CD14-positive monocyte (primary cell): ENCODE measurements at places on chromosomes 3 and 15.

DNA sequence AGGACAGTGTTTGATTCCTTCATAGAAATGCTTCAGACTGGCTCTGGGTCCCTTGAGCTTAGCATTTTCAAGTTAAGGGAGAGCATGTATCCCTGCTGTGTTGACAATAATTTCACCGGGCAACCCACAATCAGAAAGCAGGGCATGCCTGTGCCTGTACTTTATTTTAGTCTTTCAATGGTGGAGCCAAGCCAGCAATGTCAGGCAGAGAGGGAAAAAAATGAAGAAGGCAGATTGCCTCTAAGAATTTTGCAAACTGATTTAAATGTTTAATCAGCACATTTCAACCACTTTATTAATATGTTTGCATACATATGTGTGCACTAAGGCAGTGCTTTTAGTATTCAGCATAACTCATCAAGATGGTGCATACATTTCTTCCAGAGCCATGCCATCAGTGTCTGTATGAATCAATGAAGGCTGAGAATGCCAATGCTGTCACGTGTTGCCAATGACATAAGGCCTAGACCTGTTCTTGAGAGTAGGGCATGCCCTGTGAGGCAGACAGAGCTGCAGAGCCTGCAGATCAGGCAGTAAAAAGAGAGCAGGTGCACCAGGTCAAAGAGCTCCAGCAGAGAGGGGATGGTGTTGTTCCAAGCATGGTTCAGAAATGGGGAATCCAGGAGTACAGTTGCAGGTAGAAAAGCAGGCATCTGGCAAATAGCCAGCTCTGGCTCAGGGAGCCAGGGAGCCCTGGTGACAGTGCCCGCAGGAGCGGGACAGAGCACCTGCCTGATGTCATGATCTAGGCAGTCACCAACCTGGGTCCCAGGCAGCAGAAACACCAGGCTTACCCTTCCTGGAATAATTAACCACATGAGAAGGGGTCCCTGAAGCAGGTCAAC lies 508.5 kb downstream of the GABRG3 start:
- DNase-seq = no peak

DNA sequence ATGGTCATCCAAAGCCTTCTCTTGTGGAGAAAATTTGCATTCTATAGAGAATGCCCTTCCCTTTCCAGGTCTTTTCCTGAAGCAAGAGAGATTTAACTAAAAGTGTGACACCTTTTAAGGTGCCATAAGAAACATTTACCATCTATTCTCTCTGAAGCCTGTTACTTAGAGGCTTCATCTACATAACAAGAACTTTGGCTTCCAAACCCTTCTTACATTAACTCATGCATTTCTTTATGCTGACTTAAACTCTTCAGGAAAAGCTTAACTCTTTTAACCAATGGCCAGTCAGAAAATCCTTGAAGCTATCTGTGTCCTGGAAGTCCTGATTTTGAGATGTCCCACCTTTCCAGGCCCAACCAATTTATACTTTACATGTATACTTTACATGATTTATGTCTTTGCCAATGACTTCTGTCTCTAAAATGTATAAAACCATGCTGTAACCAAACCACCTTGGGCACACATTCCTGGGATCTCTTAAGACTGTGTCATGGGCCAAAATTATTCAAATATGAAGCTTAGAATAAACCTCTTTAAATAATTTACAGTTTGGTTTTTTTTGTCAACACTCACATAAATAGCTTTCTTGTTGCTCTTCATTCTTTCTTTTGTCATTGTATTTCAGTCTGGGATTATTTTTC lies 472.6 kb upstream of the NECTIN3 start:
- no peak for DNase-seq

- no peak for DNase-seq
These were observed 5.0 kb downstream of the JMJD7 start for GRCh38 chr15:41832875-41833274.

GRCh38 chr15:78241017-78241416 lies 6.7 kb upstream of the ACSBG1 start:
- peak; percentile 67 for DNase-seq

DNA sequence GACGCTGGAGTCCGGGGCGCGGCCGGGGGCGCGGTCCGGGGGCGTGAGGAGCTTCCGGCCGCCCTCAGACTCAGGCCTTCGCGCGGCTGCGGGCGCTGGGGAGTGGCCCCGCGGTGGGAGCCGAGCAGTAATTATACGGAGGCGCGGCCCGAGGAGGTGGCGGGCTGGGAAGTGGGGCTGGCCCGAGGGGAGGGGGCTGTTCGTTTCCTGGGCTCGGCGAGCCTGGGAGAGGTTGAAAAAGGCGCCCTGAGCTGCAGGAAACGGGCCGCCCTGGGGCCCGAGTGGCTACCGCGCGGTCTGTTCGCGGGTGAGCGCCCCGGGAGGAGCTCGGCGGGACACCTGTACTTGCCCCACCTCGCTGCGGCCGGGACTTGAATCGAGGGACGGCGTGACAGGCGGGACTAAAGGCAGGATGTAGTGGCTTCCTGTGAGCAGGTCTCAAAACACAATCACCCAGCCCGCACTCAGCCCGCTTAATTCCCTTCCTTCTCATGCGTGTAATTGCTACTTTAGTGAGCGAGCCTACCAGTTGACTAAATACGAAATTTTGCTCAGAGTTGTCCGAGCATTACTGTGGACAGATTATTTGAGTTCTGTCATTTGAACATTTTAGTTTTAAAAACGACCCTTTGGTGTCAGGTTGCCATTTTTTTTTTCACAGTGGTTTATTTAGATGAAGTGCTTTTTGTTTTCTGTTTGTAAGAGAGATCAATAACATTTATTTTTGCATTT lies 860 bp downstream of the RASA2 start:
- DNase-seq = peak; percentile 34

GRCh38 chr3:15713364-15713763 lies 84.4 kb downstream of the ANKRD28 start:
- no peak for DNase-seq

GRCh38 chr3:57952208-57952631 lies 56.0 kb upstream of the FLNB start:
- DNase-seq = no peak

GRCh38 chr3:51391566-51392354 lies 675 bp downstream of the RBM15B start:
- DNase-seq = no peak

DNA sequence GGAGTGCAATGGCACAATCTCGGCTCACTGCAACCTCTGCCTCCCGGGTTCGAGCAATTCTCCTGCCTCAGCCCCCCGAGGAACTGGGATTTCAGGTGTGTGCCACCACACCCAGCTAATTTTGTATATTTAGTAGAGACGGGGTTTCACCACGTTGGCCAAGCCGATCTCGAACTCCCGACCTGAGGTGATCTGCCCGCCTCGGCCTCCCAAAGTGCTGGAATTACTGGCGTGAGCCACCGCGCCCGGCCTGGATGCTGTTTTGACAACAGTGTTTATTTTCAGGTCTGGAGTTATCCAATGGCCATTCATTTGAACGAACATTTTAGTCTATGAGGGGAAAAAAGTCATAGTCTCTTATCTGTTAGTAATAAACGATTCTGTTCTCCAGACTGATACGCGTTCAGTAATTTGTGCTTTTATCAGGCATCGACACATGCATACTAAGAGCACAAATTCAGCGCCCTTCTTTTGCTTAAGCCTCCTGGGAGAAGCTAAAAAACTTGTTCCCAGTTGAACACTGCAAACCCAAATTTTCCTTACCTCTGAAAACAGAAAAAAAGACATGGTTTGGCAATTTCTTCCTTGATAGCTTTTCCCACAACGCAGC lies 1.3 kb downstream of the B3GALNT1 start:
- DNase-seq = no peak

DNA sequence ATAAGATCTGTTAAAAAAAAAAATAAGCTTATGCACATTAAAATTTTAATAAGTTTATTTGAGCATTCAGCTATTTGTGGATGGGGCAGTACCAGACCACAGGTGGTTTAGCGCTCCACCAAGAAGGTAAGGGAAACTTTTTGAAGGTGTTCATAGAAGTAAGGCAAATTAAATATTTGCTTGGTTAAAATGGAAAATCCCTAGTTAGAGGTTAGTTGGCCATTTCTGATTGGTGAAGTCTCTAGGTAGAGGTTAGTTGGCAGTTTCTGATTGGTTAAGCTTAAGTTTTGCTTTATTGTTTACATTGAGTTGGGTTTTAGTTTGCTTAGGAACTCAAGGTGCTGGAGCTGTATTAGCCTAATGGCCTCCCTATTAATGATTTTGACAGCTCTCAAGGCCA lies 30.7 kb downstream of the SCN11A start:
- no peak for DNase-seq

- no peak for DNase-seq
These were observed 94.3 kb upstream of the AADACL2 start for GRCh38 chr3:151639418-151639740.

GRCh38 chr15:42544853-42545629 lies 3.6 kb downstream of the LRRC57 start:
- DNase-seq = peak; percentile 67

- no peak for DNase-seq
These were observed at the start of gene OTOL1 for GRCh38 chr3:161496508-161496907. Gene OTOL1, plus strand, starts transcription at chr3:161496808. Its CDS starts 0 bp downstream, at chr3:161496808.

- DNase-seq = no peak
These were observed 3.7 kb upstream of the SLC6A6 start for GRCh38 chr3:14398797-14399106.

DNA sequence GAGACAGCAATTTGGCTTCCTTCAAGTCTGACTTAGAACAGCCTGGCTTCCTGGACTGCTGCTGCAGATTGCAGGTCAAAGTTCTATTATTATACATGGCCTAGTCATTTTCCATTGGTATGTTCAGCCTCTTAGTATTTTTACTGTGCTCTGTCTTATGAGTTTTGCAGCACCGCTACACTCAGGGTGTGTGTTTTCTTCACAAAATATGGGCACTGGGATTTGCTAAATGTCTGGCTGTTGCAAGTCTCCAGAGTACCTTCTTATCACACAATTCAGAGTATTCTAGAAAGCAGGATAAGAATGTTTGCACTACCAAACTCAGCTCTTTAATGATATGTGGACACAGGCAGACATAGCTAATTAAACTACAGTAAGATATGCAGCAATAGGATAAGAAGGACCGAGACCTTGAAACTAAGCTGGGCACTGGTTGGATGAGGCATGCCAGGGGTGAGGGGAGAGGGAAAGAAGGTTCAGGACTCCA lies 203.0 kb upstream of the PDZRN3 start:
- DNase-seq = no peak

- no peak for DNase-seq
These were observed 34.2 kb upstream of the RSL24D1 start for GRCh38 chr15:55230953-55231352.

GRCh38 chr3:126607214-126607908 lies 47.6 kb downstream of the TXNRD3 start:
- DNase-seq = no peak

DNA sequence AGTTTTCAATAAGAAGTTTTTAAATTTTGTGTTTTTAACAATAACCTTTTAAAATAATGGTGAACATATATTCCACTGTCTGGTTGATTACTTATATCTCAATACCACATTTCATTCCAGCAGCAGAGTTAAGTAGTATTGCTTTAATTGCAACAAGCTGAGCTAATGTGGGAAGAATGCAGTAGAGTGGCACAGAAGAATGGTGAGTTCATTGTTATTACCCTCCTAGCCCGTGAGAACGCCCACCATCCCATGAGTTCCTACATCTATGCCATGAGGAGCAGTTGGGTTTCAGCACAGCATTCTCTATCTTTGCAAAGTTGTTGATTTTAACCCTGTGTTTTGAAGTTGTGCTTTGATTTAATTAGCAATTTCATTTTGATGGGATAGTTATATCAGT lies 17.8 kb upstream of the NR2E3 start:
- no peak for DNase-seq

GRCh38 chr3:108125153-108125543 lies 34.3 kb upstream of the CD47 start:
- DNase-seq = no peak

DNA sequence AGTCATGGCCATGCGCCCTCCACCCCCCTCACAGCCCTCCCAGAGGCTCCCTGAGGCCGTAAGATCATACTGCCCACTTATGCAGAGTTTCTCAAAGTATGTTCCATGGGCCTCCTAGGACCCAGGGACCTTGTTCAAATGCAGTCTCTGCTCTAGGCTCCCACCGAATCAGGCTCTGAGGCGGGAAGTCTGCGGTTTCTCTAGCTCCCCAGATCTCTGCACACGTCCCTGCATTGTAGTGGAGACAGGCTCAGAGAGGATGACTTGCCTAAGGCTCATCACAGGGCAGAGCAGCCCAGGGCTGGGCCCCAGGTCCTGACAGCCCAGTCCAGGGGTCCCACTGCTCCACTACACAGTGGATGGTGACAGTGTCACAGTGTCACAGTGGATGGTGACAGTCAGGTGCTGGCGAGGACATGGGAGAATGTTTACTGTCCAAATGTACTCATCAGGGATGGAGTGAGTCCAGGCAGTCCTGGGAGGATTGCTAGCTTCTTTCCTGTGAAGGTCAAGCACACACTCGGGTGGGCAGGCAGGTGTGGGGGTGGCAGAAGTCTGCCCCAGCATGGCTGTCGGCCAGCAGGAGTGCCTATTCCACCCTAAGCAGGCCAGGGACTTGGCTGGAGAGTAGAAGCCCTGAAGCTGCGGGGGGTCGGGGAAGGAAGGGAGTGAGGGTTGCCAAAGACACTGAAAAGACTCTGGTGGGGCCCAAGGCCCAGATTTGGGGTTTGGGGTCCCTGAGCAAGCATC lies 12.4 kb downstream of the ANKRD63 start:
- no peak for DNase-seq

- DNase-seq = no peak
These were observed 9.8 kb upstream of the ZNF710 start for GRCh38 chr15:89991312-89991711.

DNA sequence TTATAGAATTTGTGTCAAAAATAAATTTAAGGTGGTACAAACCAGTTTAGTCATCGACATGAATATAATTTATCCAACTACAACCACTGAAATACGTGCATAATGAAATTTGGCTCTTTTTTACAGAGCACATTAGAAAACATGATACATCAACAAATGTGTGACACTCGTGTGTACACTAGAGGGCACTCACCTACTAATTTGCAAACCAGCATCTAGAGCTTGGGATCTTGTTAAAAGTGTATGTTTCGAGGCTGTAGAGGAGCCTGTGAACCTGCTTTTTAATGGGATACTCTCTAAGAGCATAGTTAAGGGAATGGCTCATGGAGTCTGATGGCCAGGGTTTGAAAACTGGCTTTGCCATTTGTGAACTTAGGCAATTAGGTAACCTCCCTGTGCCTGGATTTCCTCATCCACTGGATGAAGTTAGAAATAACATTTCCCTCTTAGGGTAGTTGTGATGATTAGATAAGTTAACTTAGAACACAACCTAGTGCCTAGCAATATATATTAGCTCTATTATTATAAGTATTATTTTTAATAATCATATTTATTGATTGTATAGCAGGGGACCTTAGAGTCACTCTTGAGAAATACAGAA lies 8.8 kb upstream of the CPOX start:
- peak; percentile 48 for DNase-seq

DNA sequence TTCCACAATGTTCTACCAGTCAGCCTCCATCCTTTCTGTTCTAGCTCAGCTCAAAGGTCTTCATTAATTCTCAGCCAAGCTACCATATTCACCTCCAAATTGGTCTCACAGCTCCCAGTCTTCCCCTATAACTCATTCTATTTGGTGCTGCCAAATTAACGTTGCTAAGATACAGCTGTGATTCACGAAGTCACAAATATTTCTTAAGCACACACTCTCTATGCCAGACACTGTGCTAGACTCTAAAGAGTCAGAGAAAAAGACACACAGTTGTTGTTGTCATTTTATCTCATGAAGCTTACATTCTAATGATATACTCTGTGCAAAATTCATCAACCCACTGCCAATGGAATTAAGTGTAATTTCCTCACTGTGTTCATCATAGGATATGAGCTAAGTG lies 102.8 kb downstream of the FRMD5 start:
- no peak for DNase-seq
